ENCODE measurements at places on chromosomes 1 and 21. TPM values are rescaled to one million over a fixed set of nuclear protein-coding genes. Genes with fewer than 3 reads are reported as not detected.

DNA sequence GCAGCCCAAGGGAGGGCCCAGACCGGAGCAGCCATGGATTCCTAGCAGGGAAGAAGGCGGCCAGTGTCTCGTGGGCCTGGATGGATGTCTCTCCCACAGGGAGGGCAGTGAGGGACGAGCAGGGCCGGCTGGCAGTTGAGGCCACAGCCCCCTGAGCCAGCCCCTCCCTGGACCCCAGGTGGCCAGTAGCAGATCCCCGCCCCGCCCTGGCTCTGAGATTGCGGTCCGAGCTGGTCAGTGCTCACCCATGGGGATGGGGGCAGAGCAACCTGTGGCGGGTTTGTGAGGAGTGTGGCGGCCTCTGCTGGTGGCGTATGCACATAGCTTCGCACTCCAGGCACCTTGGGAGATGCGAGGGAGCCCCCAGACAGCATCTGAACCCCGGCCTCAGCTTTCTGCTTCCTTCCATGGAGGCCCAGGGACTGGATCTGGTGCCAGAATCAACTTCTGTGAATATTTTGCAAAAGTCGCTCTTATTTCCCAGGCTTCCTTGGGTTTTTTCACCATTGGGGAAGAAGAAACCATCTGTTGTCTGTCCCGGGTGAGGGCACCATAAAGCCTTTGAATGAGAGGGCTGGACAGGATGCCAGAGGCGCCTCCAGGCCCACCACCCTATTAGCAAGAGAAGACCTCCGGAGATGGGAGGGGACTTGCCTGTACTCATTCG is 8.4 kb upstream of the KCNN3 start:
- peak; percentile 80 for DNase-seq

DNA sequence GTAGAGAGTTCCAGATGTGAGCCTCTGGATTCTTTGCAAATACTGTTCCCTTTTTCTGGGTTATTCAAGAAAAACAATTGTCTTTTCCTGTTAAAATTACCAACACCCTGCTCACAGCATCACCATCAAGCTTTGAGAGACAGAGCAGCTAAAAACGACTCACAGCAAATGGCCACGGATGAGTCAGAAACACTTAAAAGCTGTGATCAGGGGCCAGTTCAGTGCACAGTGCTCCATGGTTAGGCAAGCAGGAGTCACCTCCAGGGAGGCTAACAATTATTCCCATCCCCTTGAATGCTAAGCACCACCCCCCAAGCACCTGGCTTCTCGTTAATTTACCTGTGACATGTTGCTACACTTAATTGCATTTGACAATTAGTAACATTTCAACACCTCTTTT is 128.4 kb upstream of the CAMK1G start:
- DNase-seq = no peak

DNA sequence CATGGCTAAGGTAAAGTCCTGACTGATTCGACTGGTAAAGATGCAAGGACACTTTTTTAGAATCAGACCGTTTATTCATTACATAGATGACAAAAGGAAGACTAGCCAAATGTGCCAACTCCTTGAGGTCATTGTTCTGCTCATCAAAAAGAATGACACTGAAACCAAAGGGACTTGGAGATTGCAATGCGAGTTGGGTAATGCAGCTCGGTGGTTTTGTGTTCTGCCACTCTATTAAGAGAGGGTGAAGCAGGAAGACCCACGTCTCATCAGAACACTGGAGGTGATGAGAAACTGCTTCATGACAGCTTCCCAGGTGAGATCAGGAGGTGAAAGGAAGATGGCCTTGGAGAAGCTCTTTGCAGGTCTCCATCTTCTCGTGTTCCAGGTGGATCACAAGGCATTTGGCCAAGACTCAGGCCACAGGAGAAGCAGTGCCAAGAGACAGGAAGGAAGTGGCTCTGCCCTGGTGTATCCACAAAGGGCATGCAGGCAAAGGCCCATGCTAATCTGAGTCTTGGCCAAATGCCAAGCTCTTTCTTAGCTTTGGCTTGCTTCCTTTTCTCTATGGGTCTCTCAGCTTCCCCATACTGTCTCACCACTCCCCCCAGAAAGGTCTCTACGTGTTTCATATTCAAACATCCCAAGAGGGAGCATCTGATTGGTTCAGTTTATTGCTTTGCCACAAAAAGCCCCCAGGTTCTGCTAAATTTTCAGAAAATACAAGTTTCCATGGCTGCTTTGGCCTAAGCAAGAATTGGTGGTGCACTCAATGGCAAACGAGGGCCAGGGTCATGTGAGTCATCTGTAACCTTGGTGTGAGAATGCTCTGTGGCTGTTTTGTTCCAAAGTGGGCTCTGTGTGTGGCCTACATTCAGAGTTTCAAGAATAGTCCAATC is 5.7 kb upstream of the CCT8 start:
- DNase-seq = peak; percentile 32

DNA sequence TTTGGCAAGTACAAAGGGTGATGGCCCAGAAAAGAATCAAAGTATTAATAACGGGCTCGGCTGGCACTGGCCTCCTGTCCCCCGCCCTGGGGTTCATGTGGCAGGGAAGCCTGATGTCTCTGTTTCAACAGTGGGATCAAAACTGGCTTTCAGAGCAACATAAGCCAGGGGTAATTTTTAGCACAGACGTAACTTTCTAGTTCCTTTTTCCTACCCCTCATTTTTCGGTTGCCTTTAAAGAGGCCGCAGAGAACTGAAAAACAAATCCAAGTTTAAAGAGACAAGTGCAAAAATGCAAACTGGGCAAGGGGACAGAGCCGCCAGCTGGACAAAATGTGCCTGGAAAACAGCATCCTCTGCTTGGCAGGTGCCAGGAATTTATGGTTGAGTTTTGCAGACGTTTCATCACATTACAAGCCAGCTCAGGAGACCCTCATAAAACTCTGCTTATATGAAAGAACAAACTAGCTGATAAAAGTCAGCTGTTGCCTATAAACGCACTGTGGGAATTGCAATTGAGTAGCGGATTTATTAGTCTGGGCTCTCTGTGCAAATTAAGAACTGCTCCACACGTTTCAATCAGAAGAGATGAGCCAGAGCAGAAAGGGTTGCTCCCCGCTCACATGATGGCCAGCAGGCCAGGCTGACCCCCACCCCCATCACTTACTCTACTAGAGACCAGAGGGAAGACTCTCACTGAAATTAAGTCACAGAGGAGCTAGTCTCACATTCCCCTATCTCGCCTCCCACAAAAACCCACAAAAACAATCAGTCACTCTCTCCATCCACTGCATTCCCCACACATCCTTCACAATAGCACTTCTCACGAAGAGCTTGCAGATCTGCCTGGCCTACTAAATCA is 15.8 kb upstream of the CDCA8 start:
- no peak for DNase-seq

- DNase-seq = peak; percentile 16
Measured at GRCh38 chr1:67429528-67430357, 459 bp downstream of the SERBP1 start.

GRCh38 chr1:32341186-32341757 is 5.2 kb upstream of the MARCKSL1 start:
- no peak for DNase-seq

DNA sequence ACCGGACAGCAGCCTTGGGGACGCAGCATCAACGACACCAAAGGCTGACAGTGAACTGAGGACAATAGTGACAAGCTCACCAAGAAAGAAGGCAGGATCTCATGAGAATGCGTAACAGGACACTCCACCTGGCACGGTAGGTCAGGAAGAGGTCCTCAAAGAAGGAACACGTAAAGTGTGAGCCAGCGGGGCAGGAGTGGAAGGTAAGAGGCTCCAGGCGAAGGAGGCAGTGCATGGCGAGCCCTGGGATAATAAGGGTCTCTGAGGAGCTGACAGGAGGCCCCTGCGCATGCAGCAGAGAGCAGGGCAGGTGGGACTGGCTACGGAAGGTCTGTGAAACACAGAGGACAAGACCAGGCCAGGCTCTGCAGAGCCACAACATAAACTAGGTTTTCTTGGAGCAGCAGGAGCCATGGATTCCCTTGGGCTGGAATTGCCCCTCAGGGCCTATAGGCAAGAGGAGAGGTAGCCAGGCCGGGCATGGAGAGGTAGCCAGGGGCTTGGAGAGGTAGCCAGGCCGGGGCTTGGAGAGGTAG is 8.2 kb downstream of the LSS start:
- no peak for DNase-seq

DNA sequence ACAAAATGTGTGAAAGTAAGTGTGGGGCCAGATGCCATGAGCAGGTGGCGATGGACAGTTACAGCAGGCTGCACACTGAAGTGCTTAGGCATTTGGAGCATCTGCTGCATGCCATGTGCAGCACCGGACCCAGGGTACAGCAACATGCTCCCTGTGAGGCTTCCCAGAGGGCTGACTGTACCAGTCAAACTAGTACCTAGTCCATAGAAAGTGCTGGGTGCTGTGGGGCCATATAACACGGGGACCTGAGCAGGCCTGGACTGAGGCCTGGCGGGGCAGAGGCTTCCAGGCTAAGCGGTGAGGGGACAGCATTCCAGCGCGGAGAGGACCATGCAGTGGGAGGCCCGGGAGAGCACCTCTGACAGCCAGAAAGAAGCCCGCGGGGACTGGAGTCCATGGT is 29.9 kb upstream of the PKP1 start:
- no peak for DNase-seq

GRCh38 chr1:206924592-206925105 is 2.9 kb upstream of the FCMR start:
- DNase-seq = no peak

- no peak for DNase-seq
Measured at GRCh38 chr1:3064296-3064850, 4.6 kb upstream of the PRDM16 start.

DNA sequence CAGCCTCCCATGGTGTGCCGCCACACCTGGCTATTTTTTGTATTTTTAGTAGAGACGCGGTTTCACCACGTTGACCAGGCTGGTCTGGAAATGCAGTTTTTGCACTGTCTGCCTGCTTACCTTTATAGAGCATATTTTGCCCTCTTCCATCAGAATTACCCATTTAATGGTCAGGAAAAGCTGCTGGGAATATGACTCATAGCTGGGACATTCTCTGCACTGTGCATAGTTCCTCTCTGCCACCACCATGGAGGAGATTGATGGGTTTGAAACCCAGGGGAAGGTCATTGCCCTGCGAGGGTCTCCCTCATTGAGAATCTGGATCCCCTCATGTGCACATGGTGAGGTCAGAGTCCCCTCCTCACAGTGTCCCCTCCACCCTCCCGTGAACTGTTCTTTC is 32.1 kb downstream of the MX1 start:
- no peak for DNase-seq

DNA sequence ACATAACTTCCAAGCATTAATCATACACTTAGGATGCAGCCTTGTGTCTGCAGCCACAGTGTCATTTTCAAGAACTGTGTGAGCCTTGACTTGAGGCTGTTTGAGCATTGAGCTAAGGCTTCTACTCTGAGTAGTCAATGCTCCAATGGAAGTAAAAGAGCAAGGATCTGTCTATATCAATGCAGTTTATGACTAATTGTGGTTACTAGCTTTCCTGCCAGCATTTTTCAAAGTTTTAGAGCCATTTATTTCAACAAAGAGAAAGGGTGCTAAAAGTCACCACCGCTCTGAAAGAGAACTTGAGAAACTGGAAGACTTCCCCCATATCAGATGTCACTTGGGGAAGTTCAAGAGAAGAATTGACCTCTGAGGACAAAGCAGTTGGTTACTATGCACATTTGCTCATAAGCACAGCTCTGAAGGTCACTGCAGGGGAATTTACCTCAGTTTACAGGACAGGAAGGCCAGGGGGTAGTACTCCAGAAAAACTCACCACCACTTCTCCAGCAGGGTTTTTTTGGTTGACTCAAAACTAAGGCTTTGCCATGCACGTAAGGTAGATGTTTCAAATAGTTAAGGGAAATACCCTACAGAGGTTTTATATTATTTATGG is 24.5 kb upstream of the RGS1 start:
- DNase-seq = no peak

GRCh38 chr21:39503123-39503762 is 51.5 kb downstream of the SH3BGR start:
- DNase-seq = no peak

GRCh38 chr21:39033878-39034589 is 149.2 kb downstream of the PSMG1 start:
- peak; percentile 31 for DNase-seq

Gene MIA3
- total RNA-seq = 50.0 TPM

Gene TESK2
- 1.5 TPM for total RNA-seq

Gene HES3
- total RNA-seq = not detected

Gene ZNF669
- total RNA-seq = 2.6 TPM

Gene COL16A1
- 7.4 TPM for total RNA-seq

Data from heart right ventricle (tissue), 16 donors.